Psoas muscle (tissue), 8 donors: ENCODE measurements at places on chromosomes 5 and 9. TPM values are rescaled to one million over a fixed set of nuclear protein-coding genes. Genes with fewer than 3 reads are reported as not detected.

The NKD2 gene
- polyA plus RNA-seq = 0.68 TPM

The CCL27 gene
- 0.14 TPM for polyA plus RNA-seq

The LCN9 gene
- polyA plus RNA-seq = not detected

The OMD gene
- polyA plus RNA-seq = 0.45 TPM

The BTNL8 gene
- not detected for polyA plus RNA-seq

The ADAMTS2 gene
- 0.83 TPM for polyA plus RNA-seq

The HNRNPA0 gene
- polyA plus RNA-seq = 13.1 TPM

The PCDHB13 gene
- 0.06 TPM for polyA plus RNA-seq

The CAMK2A gene
- polyA plus RNA-seq = 19.4 TPM

The SLC6A7 gene
- polyA plus RNA-seq = not detected

The GRIN1 gene
- not detected for polyA plus RNA-seq

The IFNA6 gene
- not detected for polyA plus RNA-seq

The FGF1 gene
- 0.69 TPM for polyA plus RNA-seq

The CDH9 gene
- polyA plus RNA-seq = not detected

The HEMGN gene
- not detected for polyA plus RNA-seq

The GABRA6 gene
- not detected for polyA plus RNA-seq

The FBN2 gene
- polyA plus RNA-seq = under 0.01 TPM

The LURAP1L gene
- 2.7 TPM for polyA plus RNA-seq

The DNAJC25 gene
- 20.1 TPM for polyA plus RNA-seq

The CEL gene
- 0.61 TPM for polyA plus RNA-seq

The SDHA gene
- polyA plus RNA-seq = 160 TPM

The ERAP2 gene
- polyA plus RNA-seq = 0.23 TPM

The BRD3OS gene
- 8.7 TPM for polyA plus RNA-seq

The EIF4EBP3 gene
- 64.2 TPM for polyA plus RNA-seq

The ALG2 gene
- polyA plus RNA-seq = 11.5 TPM

The HMCN2 gene
- polyA plus RNA-seq = 8.0 TPM

The GZMA gene
- polyA plus RNA-seq = 0.08 TPM

The DTWD2 gene
- polyA plus RNA-seq = 2.4 TPM

The NR2F1 gene
- 1.4 TPM for polyA plus RNA-seq

The LRRC19 gene
- polyA plus RNA-seq = not detected

The LCN1 gene
- polyA plus RNA-seq = not detected

The FAM151B gene
- 0.36 TPM for polyA plus RNA-seq

The CDX1 gene
- 0.08 TPM for polyA plus RNA-seq

The LHX3 gene
- not detected for polyA plus RNA-seq

The BHMT gene
- not detected for polyA plus RNA-seq

The TTC1 gene
- 80.3 TPM for polyA plus RNA-seq

The SH3RF2 gene
- polyA plus RNA-seq = 14.9 TPM

The SH2D3C gene
- 10.0 TPM for polyA plus RNA-seq

The DPYSL3 gene
- 15.0 TPM for polyA plus RNA-seq

The SHROOM1 gene
- polyA plus RNA-seq = 1.5 TPM

The ARSI gene
- polyA plus RNA-seq = not detected

The TSSK1B gene
- not detected for polyA plus RNA-seq

The IFNB1 gene
- polyA plus RNA-seq = not detected

The MRPS30 gene
- 56.0 TPM for polyA plus RNA-seq

The F12 gene
- polyA plus RNA-seq = 0.06 TPM

The FGF10 gene
- 0.21 TPM for polyA plus RNA-seq

The ADAMTS19 gene
- polyA plus RNA-seq = 0.14 TPM

The FIBCD1 gene
- 0.01 TPM for polyA plus RNA-seq

The FUT7 gene
- polyA plus RNA-seq = not detected

The INSL4 gene
- polyA plus RNA-seq = 0.01 TPM

The TLN1 gene
- polyA plus RNA-seq = 320 TPM

The C9orf78 gene
- polyA plus RNA-seq = 157 TPM
